Activated T-cell treated with anti-CD3 and anti-CD28 coated beads, Interleukin-2, amount 50 U/mL, for 48 hours (primary cell): ENCODE measurements at places on chromosomes 2 and 18.

- no peak for DNase-seq
Measured at GRCh38 chr2:23478087-23478932, 93.3 kb downstream of the KLHL29 start.

DNA sequence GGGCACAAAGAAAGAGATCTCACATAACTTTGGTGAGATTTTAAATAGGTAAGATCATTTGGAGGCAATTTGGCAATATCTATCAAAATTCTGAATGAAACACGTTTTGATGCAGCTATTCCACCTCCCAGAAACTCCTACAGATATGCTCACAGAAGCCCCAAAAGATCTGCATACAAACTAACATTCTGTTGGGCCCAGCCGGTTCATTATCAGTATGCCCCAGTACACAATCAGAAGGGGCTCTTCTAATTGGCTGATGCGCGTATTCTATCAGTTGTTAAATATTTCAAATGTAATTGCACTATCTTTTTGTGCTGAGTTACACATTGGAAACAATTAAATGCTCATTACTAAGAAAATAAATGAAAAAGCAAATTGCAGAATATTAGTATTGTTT, 7.1 kb upstream of the TGIF1 start:
- DNase-seq, result no peak

GRCh38 chr2:68845043-68845442, 26.2 kb downstream of the BMP10 start:
- no peak for DNase-seq

DNA sequence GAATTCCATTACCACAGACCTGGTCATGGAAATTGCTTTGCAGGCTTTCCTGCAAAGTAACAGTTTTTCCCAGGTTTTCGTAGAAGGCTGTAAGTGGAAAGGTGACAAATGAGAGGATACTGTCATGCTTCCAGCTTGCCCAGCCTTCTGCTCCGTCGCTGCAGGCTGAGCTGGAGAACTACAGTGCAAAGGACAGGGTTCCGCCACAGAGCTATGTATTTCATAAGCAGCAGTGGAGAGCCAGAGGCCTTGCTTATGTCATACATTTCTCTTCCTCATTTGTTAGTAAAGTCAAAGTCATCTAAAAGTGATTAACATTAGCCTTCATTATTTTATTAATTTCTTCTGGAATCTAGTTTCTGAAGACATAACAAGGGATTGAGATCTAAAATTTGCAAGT, 72.9 kb upstream of the RBM44 start:
- DNase-seq, result no peak

GRCh38 chr2:227939271-227940027, 68.0 kb downstream of the DAW1 start:
- no peak for DNase-seq

DNA sequence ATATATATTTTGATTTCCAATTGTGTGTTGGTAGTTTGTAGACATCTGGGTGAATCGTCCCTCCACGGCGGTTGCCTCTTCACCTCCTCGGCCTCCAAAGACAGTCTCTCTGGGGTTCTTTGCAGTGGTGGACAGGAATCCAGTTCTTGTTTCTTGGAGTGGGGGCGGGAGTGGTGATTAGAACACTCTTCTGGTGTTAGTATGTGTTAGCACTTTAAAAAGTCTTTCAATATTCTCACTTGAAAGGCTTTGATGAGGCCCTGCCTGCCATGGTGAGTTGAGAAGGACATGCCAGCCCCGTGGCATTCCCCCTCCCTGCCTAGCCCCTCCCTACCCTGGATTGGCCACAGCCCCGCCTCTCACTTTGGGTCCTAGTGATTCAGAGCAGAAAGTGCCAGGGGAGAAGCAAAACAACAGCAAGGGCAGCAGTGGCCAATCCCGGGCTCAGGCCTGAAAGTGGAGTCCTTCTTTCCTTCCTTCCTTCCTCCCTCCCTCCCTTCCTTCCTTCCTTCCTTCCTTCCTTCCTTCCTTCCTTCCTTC, 316.8 kb upstream of the HS6ST1 start:
- DNase-seq, result no peak

- no peak for DNase-seq
Measured at GRCh38 chr18:54023471-54023870, 201.0 kb downstream of the MBD2 start.

GRCh38 chr2:190488516-190489233, 45.8 kb downstream of the NEMP2 start:
- no peak for DNase-seq

GRCh38 chr2:100745604-100746003, 74.3 kb upstream of the NPAS2 start:
- DNase-seq, result no peak

- peak; percentile 74 for DNase-seq
Measured at GRCh38 chr2:17752892-17753802, 463 bp downstream of the SMC6 start.

- no peak for DNase-seq
Measured at GRCh38 chr2:120875431-120875830, 139.8 kb downstream of the GLI2 start.

- DNase-seq, result no peak
Measured at GRCh38 chr18:48208432-48209140, 200.6 kb downstream of the ZBTB7C start.

DNA sequence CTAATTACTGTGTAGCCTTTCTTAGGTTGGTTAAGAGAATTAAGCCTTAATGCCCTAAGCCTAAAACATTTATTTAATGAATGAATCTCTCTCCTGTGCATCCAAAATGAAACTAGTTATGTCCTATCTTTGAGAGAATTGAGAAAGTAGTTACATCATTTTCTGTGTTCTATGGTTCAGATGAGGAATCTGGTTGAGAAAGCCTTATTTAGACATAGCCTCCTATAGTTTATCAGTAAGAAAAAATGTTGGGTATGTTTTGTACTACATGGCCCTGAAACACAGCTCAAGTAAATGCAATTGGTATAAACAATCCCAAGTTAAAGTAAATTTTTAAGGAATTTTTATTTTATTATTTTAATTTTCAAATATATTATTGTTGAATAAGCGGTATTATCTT, 25.9 kb upstream of the RAMP1 start:
- no peak for DNase-seq

DNA sequence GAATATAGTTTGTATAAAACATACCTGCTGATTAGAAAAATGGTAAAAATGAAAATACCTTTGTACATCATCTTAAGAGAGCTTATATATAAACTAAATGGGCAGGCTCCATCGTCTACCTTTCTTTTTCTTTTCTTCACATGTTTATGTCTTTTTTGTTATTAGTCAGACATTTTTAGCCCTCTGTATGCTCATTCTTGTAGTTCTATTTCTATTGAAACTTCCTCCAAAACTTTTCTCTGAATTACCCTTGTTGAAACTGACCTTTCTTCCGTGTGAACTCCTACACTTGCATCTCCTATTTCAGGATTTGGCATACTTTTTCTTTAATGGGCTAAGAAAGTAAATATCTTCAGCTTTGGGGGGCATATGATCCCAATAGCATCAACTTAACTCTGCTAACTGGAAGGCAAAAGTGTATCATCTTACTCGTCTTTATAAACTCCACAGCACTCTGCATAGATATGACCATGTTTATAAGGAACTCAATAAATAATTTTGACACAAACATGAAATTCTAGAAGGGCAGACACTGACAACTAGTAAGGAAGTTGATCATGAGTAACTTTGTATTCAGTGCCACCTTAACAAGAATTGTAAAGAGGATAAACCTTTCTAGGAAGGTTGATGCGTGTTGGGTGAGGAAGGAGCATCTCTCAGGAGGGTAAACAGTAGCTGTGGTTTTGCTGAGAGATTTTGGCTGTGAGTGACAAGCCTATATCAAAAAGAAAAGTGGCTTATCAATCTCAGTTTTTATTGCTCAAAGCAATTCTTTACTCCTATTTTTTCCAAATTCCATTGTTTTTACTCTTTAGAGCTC, 127.6 kb downstream of the PIK3C3 start:
- DNase-seq, result no peak

- DNase-seq, result no peak
Measured at GRCh38 chr18:5527603-5528002, 16.2 kb downstream of the EPB41L3 start.

GRCh38 chr18:61949946-61950345, 57.1 kb upstream of the RNF152 start:
- no peak for DNase-seq

- no peak for DNase-seq
Measured at GRCh38 chr2:174529916-174530315, 43.1 kb upstream of the GPR155 start.

DNA sequence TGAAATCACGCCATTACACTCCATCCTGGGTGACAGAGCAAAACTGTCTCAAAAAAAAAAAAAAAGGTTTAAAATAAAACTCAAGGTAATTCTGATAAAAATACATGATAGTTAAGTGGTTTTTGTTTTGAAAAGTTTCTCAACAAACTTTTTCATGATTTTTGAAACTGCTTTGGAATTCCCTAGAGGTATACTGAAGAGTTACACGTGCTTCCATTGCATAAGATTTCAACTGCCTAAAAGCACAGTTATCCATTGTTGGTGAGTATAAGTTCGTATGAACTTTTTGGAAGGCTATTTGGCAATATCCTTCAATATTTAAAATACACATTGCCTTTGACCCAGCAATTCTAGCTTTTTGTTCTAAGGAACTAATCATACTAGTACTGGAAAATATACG, 74.9 kb downstream of the USP34 start:
- no peak for DNase-seq

DNA sequence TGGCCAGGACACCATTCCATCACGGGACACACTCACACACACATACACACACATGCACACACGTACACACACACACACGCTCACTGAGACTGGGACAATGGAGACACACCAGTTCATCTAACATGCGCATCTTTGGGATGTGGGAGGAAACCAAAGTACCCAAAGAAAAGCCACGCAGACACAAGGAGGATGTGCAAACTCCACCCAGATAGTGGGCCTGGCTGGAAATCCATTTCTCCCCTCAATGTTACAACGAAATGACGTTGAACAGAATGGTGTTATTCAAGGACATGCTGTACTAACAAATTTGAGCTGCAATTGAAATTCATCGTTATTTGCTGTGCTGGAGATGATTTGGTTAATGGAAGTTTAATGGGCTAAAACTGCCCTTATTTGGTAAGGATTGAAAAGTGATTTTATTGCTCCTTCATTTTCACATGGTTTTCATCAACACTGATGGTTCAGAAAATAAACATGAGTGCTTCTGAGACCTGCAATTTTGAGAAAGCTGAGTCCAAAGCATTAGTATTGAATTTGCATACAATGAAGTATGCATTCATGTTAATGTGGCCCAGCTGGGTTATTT, 110.0 kb downstream of the KCNE4 start:
- no peak for DNase-seq

DNA sequence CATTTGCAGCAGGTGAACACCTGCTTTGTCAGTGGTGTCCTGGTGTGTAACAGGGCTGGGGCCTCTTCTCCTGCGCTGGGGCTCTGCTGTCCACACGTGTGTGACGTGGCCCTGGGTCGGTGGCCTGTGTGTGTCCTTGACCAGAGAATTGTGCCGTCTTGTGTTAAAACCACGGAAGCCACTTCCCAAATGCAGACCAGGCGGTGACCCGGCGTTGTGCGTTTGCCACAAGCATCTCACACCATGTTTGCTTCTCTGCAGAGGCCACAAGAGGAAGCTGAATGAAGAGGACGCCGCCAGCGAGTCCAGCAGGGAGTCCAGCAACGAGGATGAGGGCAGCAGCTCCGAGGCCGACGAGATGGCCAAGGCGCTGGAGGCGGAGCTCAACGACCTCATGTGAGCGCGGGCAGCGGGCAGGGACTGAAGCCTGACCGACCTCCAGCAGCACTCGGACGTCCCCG, 44.3 kb upstream of the KCNG2 start:
- DNase-seq, result no peak

- peak; percentile 44 for DNase-seq
Measured at GRCh38 chr2:189142893-189143759, 36.4 kb downstream of the COL5A2 start.

GRCh38 chr2:42917425-42917927, 125.1 kb upstream of the HAAO start:
- DNase-seq, result peak; percentile 35

DNA sequence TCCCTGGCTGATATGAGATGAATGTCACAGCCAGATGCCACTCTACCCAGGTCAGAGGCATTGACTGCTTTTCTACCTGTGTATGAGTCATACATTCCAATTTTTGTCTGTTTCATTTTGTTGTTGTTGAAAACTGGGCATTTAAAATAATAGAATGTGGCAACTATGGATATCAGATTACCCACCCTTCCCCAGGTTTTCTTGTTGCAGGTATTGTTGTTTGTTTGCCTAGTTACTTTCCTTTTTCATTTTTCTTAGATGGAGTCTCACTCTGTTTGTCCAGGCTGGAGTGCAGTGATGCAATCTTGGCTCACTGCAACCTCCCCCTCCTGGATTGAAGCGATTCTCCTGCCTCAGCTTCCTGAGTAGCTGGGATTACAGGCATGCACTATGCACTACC, 70.2 kb downstream of the LRRC30 start:
- no peak for DNase-seq

GRCh38 chr2:39515273-39515896, 78.3 kb upstream of the MAP4K3 start:
- DNase-seq, result no peak
